Activated T-helper 2 cell treated with anti-CD3 and anti-CD28 coated beads, Interferon-gamma antibody, Interleukin-2, Interleukin-4, amounts not matched to agents 10 μg/mL and 5 μg/mL and 100 μg/mL, durations not matched to agents 14 hours and 24 hours and 36 hours (primary cell): ENCODE measurements at places on chromosomes 1 and 21.
A peak's percentile ranks its signal among the peaks of the same experiment; 100 is the strongest.

DNA sequence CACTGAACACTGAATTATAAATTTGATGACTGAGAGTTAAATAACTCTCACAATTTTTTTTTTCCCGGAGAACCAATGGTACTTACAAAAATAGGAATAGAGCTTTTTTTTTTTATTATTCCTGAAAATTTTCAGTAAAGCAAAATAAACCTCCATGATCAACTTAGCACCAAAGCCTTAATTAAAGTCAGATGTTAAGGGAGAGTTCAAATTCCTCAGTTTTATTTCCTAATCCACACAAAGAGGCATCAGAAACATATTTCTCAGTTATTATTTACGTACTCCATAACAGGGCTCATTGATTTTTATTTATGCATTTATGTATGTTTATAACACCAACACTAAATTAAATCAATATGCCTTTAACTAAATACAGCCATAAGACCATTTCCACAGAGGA lies 55.5 kb downstream of the PLPPR5 start:
- DNase-seq = no peak
- no peaks in the 10 kb centered on the region for H3K36me3 ChIP-seq
- H3K4me3 ChIP-seq = no peak overlapping the region
- H3K27ac ChIP-seq = no peak overlapping the region

DNA sequence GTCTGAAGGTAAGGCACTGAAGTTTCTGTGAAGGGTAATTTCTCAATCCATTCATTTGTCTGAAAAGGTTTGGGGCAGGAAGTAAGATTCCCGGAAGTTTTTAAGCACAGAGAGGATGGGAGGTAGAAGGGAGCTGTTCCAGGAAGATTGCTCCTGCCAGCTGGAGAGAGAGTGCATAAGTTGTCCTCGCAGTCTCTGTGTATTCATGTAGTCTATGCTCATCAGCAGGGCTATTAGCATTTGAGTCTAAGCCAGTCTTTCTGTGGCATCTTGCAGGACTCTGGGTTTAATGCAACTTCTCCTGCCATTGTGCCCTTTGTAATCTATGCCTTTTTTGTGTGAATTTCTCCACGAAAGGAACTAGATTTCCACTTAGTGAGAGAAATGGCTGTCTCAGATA lies 140.8 kb upstream of the FGGY start:
- DNase-seq = no peak
- no peaks in the 10 kb centered on the region for H3K36me3 ChIP-seq
- no peaks in the 10 kb centered on the region for H3K27me3 ChIP-seq
- H3K4me3 ChIP-seq = no peak overlapping the region

- H3K36me3 ChIP-seq = peaks cover 12% of the 10 kb centered on the region
- no peak overlapping the region for H3K4me3 ChIP-seq
- no peak overlapping the region for H3K27ac ChIP-seq
- H3K27me3 ChIP-seq = no peaks in the 10 kb centered on the region
- no peak for DNase-seq
- peaks cover 17% of the 10 kb centered on the region for H3K4me1 ChIP-seq
Observed at GRCh38 chr1:226875641-226876295, 5.4 kb downstream of the PSEN2 start.

GRCh38 chr1:186680245-186681061 lies at the start of gene PTGS2:
PTGS2 (minus strand) TSS chr1:186680423; CDS start chr1:186680290, 133 bp downstream.
- peak within 1 kb of the TSS; percentile 83 for H3K27ac ChIP-seq
- H3K4me3 ChIP-seq = peak within 1 kb of the TSS; percentile 87
- H3K36me3 ChIP-seq = peaks cover 30% of the 10 kb centered on the region
- peak; percentile 62 for DNase-seq
- peaks cover 49% of the 10 kb centered on the region for H3K27me3 ChIP-seq

- no peaks in the 10 kb centered on the region for H3K4me1 ChIP-seq
- DNase-seq = no peak
- no peaks in the 10 kb centered on the region for H3K27me3 ChIP-seq
Observed at GRCh38 chr1:13643017-13643416, 57.0 kb upstream of the PRDM2 start.

- H3K27me3 ChIP-seq = no peaks in the 10 kb centered on the region
- no peak for DNase-seq
- peaks cover 7% of the 10 kb centered on the region for H3K4me1 ChIP-seq
- H3K27ac ChIP-seq = no peak overlapping the region
- H3K4me3 ChIP-seq = no peak overlapping the region
Observed at GRCh38 chr1:199054694-199055093, 415.9 kb downstream of the PTPRC start.

GRCh38 chr1:44988531-44989156 lies 2.2 kb upstream of the EIF2B3 start:
- H3K4me3 ChIP-seq = no peak overlapping the region
- H3K4me1 ChIP-seq = peaks cover 13% of the 10 kb centered on the region
- no peak overlapping the region for H3K27ac ChIP-seq

- no peak overlapping the region for H3K27ac ChIP-seq
- DNase-seq = no peak
- no peak overlapping the region for H3K4me3 ChIP-seq
Observed at GRCh38 chr1:203037509-203038190, 11.4 kb downstream of the PPFIA4 start.

DNA sequence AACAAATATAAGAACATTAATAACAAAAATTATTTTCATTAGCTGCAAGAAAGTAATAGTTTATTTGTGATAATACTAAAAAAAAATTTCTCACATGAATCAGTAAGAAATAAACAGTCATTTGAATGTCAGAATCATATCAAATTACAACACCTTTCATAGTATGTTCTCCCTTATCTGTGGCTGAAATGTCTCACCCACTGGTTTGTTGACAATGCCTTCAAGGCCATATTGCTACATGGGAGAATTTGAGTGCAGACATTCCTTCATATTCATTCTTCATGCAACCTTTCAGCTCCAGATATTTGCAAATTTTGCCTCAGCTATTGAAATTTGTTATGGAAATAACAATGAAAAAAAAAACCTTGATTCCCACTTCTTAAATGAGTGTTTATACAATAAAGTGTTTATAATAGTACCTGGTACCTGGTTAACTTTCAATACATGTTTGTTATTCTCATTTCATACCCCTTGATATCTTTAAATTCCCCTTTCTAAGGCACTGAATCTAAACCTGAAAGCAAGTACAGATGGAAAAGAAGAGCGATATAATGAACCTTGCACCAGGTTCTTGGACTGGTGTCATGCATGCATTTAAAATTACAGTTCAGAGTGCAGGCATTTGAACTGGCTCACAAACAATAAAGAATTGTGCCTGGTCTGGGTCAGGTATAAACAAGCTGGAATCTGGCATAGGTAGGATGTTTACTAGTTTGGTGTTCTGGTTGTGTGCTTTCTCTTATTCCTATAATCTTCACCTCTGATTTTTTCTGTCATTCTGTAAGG lies 242.2 kb upstream of the ADGRL2 start:
- H3K27me3 ChIP-seq = no peaks in the 10 kb centered on the region
- no peak overlapping the region for H3K4me3 ChIP-seq
- H3K4me1 ChIP-seq = no peaks in the 10 kb centered on the region
- DNase-seq = no peak

- H3K27me3 ChIP-seq = no peaks in the 10 kb centered on the region
- no peak for DNase-seq
- no peak overlapping the region for H3K4me3 ChIP-seq
- no peaks in the 10 kb centered on the region for H3K4me1 ChIP-seq
- no peaks in the 10 kb centered on the region for H3K36me3 ChIP-seq
Observed at GRCh38 chr1:14120895-14121294, 420.9 kb downstream of the PRDM2 start.

GRCh38 chr1:15386164-15386749 lies 23.4 kb upstream of the EFHD2 start:
- H3K4me1 ChIP-seq = peaks cover 10% of the 10 kb centered on the region
- no peak overlapping the region for H3K27ac ChIP-seq
- DNase-seq = no peak

DNA sequence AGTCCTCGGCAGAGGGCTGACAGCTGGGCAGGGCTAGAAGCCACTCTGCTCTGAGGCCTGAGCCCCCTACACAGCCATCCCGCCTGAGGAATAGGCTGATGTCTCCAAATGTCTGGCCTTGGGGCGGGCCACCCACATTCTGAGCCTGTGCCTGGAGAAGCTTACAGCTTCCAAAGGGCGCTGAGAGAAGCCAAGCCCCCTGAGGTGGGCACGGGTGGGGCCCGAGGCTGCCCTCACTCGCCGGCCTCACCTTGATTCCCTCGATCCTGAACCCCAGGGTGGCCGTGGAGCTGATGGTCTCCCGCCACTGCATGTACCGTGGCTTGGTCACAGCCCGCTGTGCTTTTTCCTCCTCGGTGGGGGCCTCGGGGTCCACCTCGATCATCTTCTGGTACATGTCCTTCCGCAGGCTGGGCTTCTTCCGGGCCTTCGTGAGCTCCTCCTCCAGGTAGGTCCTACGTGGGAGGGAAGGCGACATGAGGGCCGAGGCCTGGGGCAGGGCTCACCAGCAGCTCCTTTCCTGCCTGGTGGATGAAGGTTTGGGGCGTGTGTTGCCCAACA lies 93.2 kb downstream of the STUM start:
- peaks cover 66% of the 10 kb centered on the region for H3K36me3 ChIP-seq
- H3K4me3 ChIP-seq = no peak overlapping the region

GRCh38 chr21:17370263-17370662 lies 142.6 kb upstream of the CXADR start:
- no peak overlapping the region for H3K27ac ChIP-seq
- H3K36me3 ChIP-seq = no peaks in the 10 kb centered on the region
- H3K4me3 ChIP-seq = no peak overlapping the region
- no peak for DNase-seq
- H3K27me3 ChIP-seq = no peaks in the 10 kb centered on the region

- DNase-seq = no peak
- no peaks in the 10 kb centered on the region for H3K36me3 ChIP-seq
- H3K27me3 ChIP-seq = peaks cover 28% of the 10 kb centered on the region
- H3K27ac ChIP-seq = no peak overlapping the region
- no peaks in the 10 kb centered on the region for H3K4me1 ChIP-seq
- H3K4me3 ChIP-seq = no peak overlapping the region
Observed at GRCh38 chr1:76066394-76066793, 8.2 kb upstream of the ST6GALNAC3 start.

DNA sequence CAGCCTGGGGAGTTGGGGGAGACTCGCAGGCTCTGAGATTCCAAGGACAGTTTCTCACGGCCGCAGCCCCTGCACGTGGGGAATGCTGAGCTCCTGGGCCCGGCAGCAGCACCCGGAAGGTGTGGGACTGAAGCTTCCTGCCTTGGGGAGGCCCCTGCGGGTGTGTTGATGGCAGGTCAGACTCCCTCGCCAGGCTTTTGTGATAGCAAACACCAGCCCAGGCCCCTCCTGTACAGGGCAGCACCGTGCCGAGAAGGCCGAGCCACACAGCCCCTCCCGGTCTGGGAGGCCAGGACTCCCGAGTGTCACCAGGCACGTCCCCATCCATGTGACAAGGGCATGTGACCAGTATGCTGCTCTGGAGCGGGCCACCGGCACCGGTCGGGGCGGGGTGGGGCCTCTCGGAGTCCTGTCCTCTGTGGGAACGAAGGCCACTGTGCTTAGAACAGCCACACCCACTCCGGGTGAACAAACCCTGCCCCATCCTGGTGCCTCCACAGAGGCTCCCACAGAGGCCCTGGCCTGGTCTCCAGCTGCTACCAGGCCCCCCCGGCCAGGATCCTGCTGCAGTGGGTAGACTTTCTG lies 31.1 kb upstream of the ARHGEF16 start:
- H3K4me3 ChIP-seq = no peak overlapping the region
- no peaks in the 10 kb centered on the region for H3K4me1 ChIP-seq
- DNase-seq = no peak
- H3K27ac ChIP-seq = no peak overlapping the region
- H3K36me3 ChIP-seq = no peaks in the 10 kb centered on the region

- DNase-seq = no peak
- H3K4me3 ChIP-seq = no peak overlapping the region
- H3K27ac ChIP-seq = no peak overlapping the region
- no peaks in the 10 kb centered on the region for H3K27me3 ChIP-seq
Observed at GRCh38 chr1:177811429-177811828, 158.4 kb downstream of the SEC16B start.

DNA sequence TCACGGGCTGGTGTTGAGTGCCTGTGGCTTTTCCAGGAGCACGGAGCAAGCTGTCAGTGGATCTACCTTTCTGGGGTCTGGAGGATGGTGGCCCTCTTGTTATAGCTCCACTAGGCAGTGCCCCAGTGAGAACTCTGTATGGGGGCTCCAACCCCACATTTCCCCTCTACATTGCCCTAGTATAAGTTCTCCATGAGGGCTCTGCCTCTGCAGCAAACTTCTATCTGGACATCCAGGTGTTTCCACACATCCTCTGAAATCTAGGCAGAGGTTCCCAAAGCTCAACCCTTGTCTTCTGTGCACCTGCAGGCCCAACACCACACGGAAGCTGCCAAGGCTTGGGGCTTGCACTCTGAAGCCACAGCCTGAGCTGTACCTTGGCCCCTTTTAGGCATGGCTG lies 157.3 kb downstream of the MRPL39 start:
- no peak overlapping the region for H3K4me3 ChIP-seq
- no peaks in the 10 kb centered on the region for H3K27me3 ChIP-seq
- no peak overlapping the region for H3K27ac ChIP-seq
- H3K4me1 ChIP-seq = peaks cover 16% of the 10 kb centered on the region
- H3K36me3 ChIP-seq = peaks cover 14% of the 10 kb centered on the region
- no peak for DNase-seq

GRCh38 chr1:113991467-113991997 lies 12.3 kb downstream of the OLFML3 start:
- DNase-seq = no peak
- H3K27me3 ChIP-seq = no peaks in the 10 kb centered on the region
- H3K36me3 ChIP-seq = no peaks in the 10 kb centered on the region

DNA sequence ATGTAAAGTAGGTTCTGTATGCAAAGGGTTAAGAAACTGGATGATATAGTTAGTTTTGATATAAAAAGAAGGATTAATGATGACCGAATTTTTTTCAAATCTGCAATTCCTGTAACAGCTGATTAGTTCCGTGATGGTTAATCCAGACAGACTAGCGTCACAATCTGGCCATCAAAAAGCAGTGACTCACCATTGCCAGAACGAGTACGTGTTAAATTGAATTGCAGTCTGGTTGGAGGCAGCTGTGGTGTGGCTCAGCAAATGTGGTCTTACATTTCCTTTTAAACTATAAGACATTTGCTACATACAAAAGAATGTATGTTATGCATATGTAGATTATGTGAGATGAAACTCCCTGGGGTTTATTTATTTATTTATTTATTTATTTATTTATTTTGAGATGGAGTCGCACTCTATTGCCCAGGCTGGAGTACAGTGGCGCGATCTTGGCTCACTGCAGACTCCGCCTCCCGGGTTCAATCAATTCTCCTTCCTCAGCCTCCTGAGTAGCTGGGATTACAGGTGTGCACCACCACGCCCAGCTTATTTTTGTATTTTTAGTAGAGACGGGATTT lies 139.8 kb downstream of the RYR2 start:
- H3K4me1 ChIP-seq = peaks cover 4% of the 10 kb centered on the region
- no peak overlapping the region for H3K27ac ChIP-seq
- no peaks in the 10 kb centered on the region for H3K36me3 ChIP-seq
- peaks cover 10% of the 10 kb centered on the region for H3K27me3 ChIP-seq
- DNase-seq = no peak
- H3K4me3 ChIP-seq = no peak overlapping the region

DNA sequence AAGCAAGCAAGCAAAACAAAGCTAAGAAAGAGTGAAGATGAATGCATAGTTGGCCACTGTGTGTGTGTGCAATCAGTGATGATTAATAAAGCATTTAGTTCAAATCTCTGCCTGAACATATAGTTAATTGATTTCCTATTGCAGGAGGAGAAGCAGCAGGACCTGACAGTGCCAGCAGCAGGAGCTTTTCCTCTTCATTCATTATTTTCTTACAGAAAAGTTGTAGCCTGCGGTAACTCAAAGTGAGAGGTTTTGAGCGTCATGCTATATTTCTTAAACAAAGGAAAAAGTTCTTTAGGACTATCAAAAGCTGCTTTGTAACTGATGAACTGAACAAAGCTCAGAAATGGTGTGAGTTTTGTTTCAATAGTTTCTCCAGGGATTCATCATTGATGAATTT lies 379.9 kb downstream of the PTBP2 start:
- no peaks in the 10 kb centered on the region for H3K4me1 ChIP-seq
- DNase-seq = no peak
- no peaks in the 10 kb centered on the region for H3K27me3 ChIP-seq
- H3K27ac ChIP-seq = no peak overlapping the region
- peaks cover 5% of the 10 kb centered on the region for H3K36me3 ChIP-seq
